Right renal cortex interstitium (tissue), 3 donors: ENCODE measurements at places on chromosomes 4 and X.

GRCh38 chrX:51847463-51847862 lies 46.0 kb upstream of the MAGED1 start:
- no peak for DNase-seq

DNA sequence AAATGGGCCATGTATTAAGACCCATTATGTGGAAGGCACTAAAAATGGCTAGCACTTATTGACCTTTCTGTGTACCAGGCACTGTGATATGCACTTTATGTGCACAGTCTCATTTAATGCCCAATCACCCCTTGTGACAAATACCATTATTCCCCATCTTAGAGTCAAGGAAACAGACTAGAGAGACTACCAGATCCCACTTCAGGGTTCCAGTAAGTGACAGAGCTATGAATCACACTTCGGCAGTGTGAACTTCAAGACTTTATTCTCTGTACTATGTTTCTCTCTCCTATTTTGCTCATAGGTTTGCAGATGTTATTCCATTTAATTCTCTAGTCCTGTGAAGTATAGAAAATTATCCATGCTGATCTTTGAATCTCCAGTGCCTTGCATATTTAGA lies 107.0 kb downstream of the NFKB1 start:
- no peak for DNase-seq

- peak; percentile 33 for DNase-seq
These were observed 897 bp upstream of the FBXL5 start for GRCh38 chr4:15656038-15656470.

- no peak for DNase-seq
These were observed at the start of gene KLHL15 for GRCh38 chrX:24027086-24027485. TSS of gene KLHL15 (minus strand) at chrX:24027186. CDS start at chrX:24006693, 20,493 bp downstream.

GRCh38 chrX:73525928-73526690 lies 36.9 kb upstream of the CHIC1 start:
- no peak for DNase-seq

DNA sequence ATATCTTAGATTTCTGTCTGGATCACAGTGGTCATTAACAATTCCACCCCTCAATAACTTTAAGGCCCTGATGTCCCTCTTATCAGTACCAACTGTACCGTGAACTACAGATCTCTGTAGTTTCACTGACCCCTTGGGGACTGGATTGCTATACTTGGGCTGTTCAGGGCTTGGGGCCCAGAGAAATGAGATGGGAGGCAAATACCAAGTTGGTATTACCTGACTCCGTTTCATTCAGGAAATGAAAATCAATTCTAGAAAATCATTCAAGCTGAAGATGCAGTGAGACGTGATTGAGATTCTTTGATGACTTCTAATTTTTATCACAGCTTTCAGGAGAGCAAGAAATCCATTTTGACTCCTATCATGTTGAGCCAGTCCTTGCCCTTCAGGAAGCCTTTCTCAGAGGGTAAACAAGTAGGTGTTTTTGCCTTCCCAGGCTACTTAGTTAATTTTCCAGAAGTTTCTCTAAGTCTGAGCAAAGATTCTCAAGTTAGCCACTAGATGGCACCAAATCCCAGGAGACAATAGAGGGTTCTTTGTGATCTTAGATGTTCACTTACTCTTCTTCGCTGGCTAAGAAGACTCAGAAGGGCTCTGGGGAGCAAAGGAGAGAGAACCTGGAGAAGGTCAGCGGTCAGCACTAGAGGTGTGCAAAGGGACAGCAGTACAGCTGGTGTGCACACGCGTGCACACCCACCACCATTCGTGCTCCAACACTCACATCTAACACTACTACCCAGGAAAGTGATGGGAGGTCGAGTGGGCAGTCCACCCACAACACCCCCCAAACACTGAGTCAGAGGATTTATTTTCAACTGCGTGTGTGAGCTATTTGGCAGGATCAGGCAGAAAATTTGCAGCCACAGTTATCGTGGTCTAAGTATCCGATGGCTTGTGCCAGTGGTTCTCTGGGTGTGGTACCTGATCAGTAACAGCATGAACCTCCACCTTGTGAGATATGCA lies 7.4 kb downstream of the HNRNPH2 start:
- no peak for DNase-seq

DNA sequence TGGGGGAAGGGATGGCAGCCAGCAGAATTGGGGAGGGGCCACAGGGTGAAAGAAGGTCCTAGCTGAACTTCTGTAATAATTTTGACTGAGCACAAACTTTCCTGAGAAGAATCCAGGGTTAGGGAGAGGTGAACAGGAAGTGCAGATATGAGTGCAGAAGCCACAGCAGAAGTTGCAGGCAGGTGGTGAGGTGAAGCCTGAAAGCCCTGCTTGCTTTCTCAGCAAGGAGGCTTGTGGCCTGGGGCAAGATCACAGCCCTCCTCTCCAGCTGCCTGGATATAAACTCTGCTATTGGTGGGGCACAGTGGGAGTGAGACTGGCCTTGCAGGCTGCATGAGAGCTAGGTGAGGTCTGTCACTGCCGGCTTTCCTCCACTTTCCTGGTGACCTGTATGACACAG lies 44.1 kb upstream of the UPRT start:
- no peak for DNase-seq

GRCh38 chr4:147396105-147396504 lies 84.8 kb upstream of the EDNRA start:
- DNase-seq = no peak

GRCh38 chr4:151324124-151324751 lies 1.2 kb downstream of the SH3D19 start:
- no peak for DNase-seq
